ENCODE measurements at places on chromosomes 1 and 21.

DNA sequence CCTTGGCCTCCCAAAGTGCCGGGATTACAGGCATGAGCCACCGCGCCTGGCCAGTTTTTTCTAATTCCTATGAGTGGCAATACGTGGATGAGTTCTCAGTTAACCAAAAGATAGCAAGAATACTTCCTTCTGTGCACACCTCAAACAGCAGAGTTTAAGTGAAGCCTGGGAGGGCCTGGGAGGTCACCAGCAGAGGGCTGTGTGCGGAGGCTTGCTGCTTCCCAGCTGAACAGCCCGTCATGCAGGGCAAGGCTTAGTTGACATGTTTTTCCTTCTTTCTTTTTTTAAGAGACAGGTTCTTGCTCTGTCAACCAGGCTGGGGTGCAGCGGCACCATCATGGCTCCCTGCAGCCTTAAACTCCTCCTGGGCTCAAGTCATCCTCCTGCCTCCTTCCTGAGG is 17.8 kb downstream of the GNG4 start:
- DNase-seq = no peak

DNA sequence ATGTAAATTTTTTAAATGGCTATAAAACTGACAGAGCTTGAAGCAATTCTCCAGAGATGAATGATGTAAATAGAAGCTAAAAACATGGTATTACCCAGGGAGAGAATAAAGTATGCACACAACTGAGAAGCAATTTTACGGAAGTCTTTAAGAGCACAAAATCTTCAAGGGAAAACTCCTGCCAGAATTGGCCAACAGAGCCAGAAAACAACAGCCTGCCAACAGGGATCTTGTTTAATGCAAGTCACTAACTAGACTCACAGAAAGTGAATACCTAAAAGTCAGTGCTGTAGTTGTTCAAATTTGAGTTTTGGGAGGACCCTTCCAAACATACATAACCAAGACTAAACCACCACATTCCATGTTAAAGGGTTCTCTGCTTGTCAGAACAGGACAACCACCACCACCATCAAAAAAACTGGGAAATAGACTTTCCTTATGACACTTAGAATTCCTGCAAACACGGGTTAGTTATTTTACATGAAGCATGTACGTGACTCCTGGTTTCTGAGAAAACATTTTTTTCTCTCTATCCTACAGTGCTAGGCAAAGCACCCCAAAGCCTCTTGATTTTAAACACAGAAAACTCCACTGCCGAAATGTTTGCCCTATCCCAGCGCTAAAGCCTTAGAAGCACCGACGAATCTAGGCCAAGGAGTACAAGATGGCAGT is 1.6 kb downstream of the EPS15 start:
- no peak for DNase-seq

- no peak for DNase-seq
Measured at GRCh38 chr1:91552091-91552490, 51.4 kb downstream of the CDC7 start.

GRCh38 chr1:213089924-213090677 is 39.1 kb downstream of the RPS6KC1 start:
- DNase-seq = no peak

- no peak for DNase-seq
Measured at GRCh38 chr1:159188375-159188788, 16.3 kb upstream of the ACKR1 start.

DNA sequence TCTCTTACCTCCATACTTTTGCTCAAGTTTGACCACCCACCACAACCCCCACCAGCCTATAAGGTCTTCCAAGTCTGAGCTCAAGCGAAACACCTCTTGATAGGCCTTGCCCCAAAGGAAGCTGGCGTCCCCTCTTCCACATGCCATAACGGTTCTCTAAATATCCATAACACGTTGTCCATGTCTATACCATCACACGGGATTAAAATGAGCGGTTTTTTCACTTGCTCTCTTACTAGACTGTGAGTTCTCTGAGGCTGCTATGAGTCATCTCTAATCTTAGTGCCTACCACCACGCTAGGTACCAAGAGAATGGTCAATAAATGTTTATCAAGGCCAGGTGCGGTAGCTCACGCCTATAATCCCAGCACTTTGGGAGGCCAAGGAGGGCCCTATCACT is 41.0 kb downstream of the WASF2 start:
- DNase-seq = no peak

DNA sequence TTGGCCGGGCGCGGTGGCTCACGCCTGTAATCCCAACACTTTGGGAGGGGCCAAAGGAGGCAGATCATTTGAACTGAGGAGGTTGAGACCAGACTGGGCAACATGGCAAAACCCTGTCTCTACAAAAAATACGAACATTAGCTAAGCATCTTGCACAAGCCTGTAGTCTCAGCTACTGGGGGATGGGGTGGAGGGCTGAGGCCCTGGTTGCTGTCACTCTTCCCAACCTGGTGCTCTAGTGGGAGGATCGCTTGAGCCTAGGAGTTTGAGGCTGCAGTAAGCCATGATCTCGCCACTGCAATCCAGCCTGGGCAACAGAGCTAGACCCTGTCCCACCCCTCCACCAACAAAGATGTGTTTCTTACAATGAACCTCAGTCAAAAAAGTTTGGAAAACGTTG is 2.8 kb downstream of the PHGDH start:
- no peak for DNase-seq

DNA sequence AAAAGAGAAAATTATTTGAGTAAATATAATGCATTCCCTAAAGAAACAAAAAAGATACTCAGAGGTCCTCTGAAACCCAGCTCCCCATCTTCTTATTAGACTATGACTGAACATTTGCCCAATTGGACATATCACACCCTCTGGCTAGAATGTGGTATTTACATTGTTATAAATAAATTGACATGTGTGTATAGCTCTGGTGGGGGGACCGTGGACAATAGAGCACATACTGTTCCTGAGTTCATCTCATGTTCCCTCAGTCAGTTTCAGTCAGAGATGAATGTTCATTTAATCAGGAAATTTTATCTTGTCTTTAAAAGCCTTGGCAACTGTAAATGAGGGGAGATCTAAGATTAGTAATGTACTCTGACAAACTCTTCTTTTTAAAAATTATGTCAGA is 459.3 kb upstream of the ADAMTS5 start:
- no peak for DNase-seq

Data from stimulated activated CD8-positive, alpha-beta memory T cell treated with anti-CD3 and anti-CD28 coated beads, Interleukin-15, amount 100 ng/mL, for 24 hours (primary cell).